ENCODE measurements at places on chromosomes 5 and 9.

DNA sequence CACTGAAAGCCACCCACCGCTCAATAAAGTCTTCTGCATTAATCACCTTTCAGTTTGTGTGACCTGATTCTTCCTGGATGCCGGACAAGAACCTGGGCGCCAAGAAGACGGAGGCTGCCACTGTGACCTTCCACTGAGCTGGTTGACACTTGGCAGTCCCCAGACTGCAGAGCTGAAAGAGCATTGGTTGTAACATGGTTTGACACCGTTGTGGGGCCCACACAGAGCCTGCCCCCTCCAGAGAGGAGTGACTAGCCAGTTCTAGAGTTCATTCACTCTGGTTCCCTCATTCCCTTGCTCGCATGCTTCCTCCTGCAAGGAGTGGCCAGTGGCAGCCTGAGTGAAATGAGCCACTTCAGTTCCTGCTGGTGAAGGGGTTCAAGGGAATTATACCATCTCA, 86.2 kb upstream of the ANXA1 start:
- no peak for DNase-seq

DNA sequence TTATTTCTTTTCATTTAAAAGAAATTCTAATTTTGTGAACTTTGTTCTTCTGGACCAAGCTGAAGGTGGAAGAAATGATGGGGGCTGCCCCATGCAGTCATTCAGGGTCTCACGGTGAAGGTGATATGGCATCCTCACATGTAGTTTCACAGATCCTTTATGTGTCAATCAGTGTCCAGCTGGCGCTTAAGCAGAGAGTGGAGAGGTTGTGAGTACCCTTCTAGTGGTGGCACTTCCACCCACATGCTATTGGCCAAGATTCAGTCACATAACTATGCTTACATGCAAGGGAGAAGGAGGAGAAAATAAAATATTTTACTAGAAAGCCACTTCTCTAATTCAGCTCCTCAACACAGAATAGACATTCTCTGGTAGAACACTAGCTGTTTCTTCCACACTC, 34.7 kb downstream of the PLPPR1 start:
- no peak for DNase-seq

- DNase-seq: no peak
These were observed 67.1 kb downstream of the RETREG1 start for GRCh38 chr5:16549491-16550206.

DNA sequence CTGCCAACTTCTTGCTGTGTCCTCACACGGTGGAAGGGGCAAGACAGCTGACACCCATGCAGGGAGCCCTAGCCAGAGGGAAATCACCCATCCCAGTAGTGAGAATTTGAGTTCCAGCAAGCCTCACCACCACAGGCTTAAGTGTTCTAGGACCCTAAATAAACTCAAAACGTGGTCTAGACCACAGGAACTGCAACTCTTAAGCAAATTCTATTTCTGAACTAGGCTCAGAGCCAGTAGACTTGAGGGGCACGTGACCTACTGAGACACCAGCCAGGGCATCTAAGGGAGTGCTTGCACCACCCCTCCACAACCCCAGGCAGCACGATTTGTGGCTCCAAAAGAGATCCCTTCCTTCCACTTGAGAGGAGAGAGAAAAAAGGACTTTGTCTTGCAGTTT, 96.0 kb upstream of the PHF24 start:
- no peak for DNase-seq

DNA sequence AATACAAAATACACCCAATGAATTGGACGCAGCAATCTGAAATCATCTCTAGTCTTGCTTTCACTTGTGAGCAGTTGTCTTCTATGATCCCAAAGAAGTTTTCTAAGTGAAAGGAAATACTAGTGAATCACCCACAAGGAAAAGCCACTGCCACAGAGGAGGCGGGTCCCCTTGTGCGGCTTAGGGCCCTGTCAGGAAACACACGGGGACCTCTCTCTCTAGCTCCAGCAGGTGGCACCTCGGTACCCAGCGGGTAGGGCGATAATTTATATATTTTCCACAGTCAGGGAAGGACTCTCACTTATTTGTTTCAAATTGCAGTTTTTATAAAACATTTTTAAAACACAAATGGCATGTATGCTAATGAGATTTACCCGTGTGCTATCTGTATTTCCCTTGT, 417.1 kb downstream of the KDM4C start:
- DNase-seq: no peak

GRCh38 chr5:1164696-1165630, 36.4 kb upstream of the SLC6A19 start:
- no peak for DNase-seq

- no peak for DNase-seq
These were observed 523.5 kb upstream of the CLINT1 start for GRCh38 chr5:158382473-158382872.

- no peak for DNase-seq
These were observed 67.1 kb downstream of the ADAMTS2 start for GRCh38 chr5:179278119-179278518.

DNA sequence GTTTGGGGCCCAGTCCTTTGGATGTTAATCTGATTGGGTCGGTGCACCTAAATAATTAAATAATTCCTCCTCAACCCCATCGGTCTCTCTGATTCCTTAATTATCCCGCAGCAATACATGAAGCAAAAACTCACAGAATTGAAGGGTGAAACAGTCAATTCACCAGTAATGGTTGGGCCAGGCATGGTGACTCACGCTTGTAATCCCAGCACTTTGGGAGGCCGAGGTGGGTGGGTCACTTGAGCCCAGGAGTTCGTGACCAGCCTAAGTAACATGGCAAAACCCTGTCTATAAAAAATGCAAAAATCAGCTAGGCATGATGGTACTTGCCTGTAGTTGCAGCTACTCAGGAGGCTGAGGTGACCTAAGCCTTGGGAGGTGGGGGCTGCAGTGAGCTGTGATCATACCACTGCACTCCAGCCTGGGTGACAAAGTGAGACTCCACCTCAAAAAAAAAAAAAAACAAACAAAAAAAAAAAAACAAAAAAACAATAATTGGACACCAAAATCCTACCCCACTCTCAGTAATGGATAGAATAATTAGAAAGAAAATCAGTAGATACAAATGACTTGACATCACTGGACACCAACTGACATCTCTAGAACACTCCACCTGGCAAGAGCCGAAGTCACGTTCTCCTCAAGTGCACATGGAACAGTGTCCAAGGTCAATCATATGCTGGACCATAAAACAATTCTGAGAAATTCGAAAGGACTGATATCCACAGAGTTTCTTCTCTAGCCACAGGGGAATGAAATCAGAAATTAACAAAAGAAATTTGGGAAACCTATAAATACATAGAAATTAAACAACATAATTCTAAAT, 5.3 kb downstream of the ABO start:
- no peak for DNase-seq

DNA sequence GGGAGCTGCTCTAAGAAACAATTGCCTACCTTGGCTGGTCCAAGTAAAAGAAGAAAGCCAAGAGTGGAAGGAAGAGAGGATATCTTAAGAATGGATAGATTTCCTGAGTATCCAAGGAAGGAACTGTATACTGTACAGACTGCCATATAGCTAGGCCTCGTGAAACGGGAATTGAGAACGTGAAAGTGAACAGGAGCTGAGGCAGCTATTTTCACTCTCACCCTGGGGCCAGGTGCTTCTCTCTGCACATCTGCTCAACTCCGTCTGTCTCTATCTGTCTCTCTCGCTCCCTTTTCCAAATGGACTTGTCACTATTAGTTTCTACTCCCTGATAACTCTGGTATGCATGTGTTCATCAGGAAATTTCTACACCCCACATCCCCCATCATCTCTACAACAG, 35.9 kb upstream of the TESK1 start:
- DNase-seq: no peak

DNA sequence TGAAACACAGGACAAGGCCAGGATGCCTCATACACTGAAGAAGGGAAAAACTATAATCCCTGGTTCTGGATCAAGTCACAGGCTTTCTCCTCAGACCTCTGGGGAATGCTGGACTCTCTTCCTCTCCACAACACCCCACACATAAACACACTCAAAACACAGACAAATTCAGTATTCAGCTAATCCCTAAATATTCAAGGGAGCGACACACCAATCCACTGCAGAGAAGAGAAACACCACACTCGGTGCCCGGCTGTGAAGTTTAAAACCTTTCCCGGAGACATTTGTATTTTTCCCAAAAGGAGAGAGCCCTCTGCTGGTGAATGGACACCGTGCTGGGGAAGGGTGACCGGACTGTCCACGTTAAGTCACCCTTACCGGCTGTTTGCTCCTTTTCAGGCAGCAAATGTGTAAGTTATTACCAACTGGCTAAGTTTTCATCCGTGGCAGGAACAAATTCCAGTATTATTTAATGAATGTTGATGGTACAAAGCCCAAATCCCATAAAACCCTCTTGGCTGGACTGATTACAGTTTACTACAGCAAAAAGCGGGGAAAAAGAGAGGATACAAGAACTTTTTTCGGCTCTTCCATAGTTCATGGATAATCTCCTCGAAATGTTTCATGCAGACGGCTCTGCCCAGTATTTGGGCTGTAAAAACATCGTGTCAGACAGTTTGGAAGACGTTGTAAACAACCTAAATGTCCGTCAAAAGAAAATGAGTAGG, 130.9 kb upstream of the SLC30A5 start:
- DNase-seq: peak; percentile 80

- DNase-seq: no peak
These were observed 39.2 kb upstream of the RAB3C start for GRCh38 chr5:58543723-58544122.
